NCI-H1105 treated with DMSO at 0.1 percent for 48 hours (cell line): ENCODE measurements at places on chromosomes 3 and 15.

- DNase-seq: no peak
Measured at GRCh38 chr15:89396723-89397652, 62.4 kb upstream of the POLG start.

- no peak for DNase-seq
Measured at GRCh38 chr3:156135921-156136638, 15.7 kb downstream of the KCNAB1 start.

DNA sequence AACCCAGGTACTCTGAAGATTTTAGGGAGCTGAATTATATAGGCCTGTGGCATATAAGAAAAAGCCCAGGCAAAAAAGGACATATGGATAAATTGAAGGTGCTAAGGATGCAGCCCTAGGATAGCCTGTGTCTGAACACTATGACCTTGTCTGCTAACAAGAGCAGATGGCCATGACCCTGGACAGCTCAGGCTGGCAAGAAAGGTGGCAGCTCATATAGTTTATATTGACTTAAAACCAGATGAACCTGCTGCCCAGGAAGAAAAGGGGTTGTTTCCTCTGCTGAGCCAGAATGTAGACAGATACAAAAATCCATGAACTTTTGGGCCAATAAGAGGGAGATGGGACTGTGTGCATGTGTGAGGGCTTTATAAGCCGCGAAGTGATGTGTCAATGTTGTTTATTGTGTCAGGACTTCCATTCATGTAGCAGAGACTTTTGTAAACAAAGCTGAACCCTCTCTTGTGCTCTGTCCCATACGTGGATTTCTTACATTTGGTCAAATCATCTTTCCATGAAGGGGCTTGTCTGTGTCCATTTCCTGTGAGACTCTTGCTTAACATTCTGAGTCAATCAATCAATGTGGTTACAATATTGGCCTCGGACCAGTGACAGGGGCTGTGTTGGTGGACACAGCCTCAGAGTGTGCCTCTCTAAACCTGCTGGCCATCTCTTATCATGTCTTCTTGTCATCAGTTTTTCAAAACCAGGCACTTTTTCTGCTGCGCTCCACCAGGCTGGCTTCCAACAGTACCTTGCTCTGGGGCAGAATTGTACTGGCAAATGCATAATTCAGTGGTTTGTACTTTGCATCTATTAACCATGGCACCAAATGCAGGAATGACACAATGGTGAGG is 321.2 kb downstream of the WDR72 start:
- no peak for DNase-seq

GRCh38 chr3:183375337-183375736 is 53.1 kb downstream of the MCF2L2 start:
- DNase-seq: no peak

- DNase-seq: no peak
Measured at GRCh38 chr15:80530737-80531365, 126.7 kb downstream of the ARNT2 start.

GRCh38 chr15:64930019-64930652 is 18.4 kb downstream of the ANKDD1A start:
- no peak for DNase-seq

GRCh38 chr3:187958432-187959003 is 195.4 kb upstream of the LPP start:
- no peak for DNase-seq

DNA sequence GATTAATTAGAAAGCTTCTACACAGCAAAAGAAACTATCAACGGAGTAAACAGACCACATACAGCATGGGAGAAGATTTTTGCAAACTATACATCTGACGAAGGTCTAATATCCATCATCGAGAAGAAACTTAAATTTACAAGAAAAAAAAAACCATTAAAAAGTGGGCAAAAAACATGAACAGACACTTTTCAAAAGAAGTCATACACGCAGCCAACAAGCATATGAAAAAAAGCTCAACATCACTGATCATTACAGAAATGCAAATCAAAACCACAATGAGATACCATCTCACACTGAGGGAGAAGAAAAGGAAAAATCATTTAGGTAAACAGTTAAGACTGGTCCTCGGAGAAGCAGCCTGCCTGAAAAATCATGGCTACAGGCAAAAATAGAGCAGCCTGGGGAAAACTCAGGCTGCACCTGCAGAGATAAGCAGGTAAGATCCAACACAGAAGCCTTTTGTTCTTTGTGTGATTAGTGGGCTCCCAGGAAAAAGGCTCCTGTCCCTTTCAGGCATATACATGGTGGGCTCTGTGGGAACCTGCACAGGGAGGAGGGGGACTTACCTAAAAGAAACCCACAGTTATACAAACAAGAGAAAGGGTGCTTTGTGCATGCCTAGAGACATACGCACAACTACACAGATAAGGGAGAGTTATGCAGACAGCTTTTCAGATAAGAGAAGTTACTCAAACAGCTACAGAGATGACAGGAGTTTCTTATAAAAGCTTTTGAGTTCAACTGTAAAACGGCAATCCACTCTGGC is 49.3 kb downstream of the C3orf70 start:
- no peak for DNase-seq

- DNase-seq: peak; percentile 67
Measured at GRCh38 chr3:77038930-77039605, 831 bp upstream of the ROBO2 start.

DNA sequence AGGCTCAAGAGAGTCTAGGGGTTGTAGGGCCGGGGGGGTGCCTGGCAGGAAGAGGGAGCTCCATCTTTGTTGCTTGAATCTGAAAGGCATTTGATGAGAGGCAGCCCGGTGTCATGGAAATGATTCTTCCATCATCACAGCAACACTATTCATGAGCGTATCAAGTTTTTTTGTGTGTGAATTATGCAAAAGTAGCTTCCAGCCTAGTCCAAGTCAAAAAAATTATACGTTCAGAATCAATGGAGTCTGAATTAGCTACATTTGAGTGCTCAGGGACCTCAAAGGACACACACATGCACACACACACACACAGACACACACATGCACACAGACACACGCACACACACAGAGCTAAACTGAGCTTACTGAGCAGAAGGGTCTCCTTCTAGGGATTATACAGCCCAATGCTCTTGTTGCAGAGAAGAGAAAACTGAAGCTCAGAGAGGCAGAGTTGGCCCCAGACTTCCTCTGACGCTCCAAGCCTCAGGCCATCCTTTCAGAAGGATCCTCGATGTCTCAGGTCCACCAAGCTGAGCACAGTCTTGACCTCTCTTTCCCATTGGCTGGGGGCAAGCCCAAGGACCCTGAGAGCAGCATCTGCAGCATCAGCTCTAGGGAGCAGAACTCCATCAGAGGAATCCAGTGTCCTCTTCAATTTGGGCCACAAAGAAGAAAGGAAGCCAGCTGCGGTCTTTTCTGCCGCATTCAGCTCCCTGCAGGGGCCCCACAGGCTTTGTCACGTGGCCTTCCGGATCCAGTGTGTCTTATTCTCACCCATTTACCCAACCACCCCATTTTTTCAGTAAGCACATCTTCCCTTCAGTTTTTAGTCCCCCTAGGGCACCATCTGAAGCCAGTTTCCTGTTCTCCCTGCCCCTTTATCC is 228.0 kb downstream of the UACA start:
- no peak for DNase-seq

DNA sequence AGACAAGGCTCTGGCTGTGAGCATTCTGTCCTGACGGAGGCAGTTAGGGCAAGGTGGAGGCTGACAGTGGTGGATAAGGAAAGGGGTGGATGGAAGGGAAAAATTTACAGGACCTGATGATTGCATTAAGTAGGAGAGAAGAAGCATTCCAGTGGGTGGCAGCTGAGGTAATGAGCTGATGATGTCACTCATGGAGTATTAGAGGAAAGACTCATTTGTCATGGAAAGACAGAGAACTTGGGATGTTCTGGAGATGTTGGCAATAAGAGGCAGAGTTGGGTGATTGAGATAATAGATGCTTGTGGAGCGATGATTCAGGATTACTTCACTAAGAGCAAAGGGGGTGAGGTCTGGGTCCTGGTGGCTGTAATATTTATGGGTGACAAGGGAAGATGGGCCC is 63.6 kb upstream of the SCN5A start:
- no peak for DNase-seq

DNA sequence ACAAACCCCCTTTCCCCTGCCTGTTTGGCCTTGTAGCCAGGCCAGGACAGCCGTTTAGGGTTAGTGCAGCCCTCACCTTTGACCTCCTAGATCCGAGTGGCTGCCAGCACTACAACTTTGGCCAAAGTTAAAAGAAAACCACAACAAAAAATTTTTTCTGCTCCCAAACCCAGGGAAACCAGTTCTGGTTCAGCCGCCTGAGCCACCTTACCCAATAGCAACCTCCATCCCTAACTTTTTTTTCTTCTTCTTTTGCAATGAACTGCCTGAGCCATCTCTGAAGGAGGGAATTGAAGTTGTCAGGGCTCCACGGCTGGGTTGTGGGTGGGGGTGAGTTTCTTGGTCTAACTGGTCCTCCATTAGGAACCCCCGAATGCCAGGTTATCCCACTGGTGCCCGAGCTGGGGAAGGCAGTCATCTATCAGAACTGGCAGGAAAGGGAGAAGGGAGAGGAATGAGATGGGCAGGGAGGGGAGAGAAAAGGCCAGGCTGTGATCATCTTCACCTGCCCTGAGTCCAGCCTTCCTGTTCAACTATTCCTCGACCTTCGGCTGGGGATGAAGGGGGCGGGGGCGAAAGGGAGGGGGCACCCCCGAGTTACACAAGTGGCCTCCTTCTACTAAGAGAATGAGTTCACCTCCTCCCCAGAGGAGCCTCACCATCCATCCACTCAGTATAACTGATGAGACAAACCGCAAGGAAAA is 6.2 kb upstream of the NR2F2 start:
- DNase-seq: no peak

DNA sequence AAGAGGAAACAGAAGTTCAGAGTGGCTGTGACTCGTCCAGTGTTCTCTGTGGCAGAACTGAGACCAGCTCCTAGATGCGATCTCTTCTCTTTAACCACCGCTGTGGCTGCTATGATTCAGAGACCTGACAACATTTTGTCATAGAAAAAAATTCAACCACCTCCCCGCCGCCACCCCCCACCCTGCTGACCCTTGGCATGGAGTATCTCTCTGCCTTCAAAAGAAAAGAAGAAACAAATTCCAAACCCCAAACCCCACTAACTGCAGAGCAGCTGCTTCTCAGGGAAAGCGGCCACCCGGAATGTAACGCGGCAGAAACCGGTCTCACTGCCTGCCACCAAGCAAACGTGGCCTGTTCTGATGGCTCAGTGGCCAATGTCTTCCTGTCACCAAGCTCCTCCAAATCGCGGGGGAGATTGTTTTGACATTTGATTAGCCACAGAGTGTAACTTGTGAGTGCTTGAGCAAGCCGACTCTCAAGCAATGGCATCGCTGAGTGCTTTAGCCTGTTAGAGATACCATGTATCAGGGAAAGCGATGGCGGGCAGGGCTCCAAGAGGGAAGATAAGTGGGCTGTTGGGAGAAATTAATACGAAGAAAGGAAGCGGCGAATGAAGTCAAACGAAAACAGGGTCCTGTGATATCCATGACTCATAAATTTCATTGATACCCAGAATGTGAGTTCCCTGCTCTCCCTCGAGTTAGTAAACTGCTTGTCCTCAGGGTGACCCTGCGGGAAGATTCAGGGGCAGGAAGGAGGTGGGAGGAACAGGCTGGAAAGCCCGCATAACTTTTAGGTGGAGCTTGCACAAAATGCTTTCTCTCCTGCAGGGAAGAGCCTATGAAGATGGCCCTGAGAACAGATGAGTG is 44.8 kb upstream of the TLE3 start:
- no peak for DNase-seq

DNA sequence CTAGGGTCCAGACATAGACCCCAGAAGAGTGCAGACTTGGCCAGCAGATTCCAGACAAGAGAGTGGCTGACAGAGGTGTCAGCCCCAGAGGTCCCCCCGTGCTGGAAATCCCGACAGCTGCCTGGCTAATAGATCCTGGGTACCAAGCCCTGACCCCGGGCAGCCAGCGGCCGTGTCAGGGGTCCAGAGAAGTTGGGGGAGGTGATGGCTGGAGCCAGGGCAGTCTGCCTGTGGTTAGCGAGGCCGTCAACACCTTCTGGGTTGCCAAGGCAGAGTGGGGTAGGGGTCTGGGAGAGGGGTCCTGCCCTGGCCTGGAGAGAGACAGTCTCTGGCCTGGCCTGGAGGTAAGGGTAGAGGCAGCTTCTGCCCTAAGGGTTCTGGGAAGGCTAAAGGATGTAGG is 25.1 kb upstream of the RPL29 start:
- DNase-seq: no peak

DNA sequence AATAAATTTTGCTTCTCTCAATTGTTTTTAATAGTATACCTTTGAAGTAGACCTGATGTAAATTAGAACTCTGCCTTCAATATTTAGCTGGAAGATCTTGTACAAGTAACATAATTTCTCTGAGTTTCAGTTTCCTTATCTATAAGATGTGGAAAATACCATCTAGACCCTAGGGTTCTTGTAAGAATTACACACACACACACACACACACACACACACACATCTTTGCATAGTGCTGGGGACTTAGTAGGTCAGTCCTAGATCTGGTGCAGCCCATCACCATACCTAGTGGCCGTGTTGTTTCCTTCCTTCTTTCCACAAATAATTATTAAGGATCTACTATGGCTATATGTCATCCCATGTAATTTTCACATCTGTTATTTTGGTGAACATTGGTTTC is 11.0 kb downstream of the TRAT1 start:
- DNase-seq: no peak

DNA sequence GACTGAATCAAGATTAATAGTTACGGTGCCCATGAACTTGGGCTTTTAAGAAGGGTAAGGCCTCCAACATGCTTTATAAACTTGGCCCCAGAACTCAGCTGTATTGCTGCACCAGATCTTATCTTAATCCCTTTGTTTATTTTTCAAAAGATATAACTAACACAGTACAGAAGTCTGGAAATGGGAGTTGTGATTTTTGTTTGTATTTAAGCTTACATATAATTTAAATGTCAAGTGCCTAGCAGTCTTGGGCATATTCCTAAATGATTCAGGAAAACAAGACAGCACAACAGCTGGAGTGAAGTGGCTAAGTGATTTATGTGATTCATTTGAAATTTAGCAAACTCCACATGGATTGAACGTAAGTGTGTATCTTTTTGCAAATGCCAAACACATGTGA is 56.2 kb downstream of the NBEAL2 start:
- DNase-seq: no peak
